ENCODE measurements at places on chromosomes 16 and 17.

DNA sequence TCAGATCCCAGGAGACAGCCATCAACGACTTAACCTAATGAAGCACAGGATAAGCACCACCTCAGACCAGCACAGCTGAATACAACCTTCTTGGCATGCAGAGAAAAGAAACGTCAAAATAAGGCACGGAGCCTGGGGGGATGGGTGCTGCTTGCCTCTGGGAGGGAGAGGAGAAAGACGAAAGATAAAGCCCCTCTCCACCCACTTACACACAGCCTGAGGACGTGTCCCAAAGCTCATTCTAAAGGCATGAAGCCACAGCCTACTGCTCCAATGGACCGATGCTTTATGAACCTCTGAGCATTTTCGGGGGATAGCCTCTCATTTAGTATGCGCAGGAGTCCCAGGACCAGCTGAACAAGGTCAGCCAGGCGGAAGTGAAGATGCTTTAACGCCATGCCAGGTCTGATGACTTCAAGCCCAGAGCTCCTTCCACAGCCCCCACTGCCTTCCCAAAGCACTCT lies 31.1 kb downstream of the ST3GAL2 start:
- no peak for DNase-seq

GRCh38 chr16:19113577-19114358 lies at the start of gene ITPRIPL2:
TSS of gene ITPRIPL2 (plus strand) at chr16:19113964. CDS start at chr16:19114462, 498 bp downstream.
- DNase-seq, result peak; percentile 95

DNA sequence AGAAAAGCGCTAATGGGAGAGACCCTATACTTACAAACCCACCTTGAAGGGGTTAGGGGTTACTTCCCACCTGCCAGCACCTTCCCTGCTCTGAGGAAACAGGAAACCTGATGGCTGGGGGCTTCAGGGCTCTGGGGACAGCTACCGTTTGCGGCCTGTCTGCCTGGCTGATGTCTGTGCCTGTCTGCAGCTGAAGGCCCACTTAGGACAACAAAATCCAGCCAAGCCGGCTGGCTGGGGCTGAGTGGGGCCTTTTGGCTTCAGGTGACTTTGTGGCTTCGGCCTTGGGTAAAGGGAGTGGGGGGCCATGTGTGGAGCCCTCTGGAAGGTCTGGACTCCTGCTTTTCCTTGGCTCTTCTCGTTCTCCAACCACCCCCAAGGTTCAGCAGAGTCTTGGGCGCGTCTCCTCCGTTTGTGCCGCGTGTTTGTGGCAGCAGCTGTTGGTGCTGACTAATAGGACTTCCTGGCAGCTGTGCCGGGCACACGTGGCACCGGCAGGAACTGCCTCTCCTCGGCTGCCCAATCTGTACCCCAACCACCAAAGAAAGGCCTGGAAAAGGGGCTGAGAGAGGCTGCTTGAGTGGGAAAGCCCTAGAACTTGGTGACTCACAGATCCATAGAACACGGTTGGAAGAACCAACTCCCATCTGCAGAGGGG lies 186.7 kb downstream of the MSI2 start:
- no peak for DNase-seq

DNA sequence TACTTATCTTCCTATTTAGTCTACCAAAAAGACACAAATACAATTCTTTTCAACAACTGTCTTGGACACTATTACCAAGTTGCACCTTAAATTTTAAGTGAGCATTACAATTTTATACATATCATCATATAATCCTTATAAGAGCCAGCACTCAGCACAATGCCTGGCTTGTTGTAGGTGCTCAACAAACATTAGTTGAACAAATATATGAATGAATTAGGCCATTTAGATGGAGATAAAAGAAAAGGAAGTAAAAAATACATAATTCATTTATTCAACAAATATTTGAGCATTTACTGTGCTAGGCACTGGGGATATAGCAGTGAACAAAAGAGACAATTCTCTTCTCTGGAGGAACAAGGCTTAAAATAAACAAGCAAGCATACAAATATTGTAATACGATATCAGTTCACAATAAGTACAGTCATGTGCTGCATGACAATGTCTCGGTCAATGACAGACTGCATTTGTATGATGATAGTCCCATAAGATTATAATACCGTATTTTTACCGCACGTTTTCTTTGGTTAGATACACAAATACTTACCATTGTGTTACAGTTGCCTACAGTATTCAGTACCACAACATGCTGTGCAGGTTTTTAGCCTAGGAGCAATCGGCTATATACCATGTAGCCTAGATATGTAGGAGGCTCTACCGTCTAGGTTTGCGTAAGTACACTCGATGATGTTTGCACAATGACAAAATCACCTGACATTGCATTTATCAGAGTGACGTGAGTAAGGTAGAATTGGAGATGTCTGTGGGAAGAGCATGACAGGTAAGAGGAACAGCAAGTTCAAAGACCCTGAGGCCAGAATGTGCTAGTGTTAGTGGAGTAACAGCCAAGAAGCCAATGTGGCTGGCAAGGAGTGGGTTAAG lies 86.4 kb upstream of the HS3ST2 start:
- no peak for DNase-seq

DNA sequence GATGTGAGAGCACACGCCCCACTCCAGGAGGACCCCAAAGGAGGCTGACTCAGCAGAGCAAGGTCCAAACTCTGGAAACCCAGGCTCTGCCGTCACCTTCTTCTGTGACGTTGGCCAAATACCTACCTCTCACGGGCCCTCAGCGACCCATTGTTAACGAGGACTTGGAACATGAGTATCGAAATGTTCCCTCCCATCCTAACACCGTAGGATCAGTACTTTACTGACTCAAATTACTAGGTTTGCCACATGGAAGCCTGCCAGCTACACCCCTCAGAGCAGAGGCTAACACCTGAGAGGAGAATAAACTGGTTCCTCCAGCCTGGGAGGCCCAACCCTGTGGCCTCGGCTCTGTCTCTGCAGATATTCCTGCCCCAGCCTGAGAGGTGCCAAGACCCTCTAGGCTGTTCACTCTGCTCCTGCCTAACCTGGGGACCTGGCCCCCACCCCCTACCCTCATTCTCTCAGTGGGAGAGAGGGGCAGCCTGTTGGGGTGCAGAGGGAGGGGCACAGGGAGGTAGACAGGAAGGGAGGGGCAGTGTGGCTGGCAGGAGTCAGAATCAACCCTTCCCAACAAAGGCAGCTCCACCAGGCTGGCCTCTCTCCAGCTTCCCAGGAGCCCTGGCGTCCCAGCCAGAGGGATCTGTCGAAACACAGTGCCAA lies 4.4 kb downstream of the PITPNM3 start:
- DNase-seq, result peak; percentile 48
